ENCODE measurements at places on chromosomes 3 and 15.

DNA sequence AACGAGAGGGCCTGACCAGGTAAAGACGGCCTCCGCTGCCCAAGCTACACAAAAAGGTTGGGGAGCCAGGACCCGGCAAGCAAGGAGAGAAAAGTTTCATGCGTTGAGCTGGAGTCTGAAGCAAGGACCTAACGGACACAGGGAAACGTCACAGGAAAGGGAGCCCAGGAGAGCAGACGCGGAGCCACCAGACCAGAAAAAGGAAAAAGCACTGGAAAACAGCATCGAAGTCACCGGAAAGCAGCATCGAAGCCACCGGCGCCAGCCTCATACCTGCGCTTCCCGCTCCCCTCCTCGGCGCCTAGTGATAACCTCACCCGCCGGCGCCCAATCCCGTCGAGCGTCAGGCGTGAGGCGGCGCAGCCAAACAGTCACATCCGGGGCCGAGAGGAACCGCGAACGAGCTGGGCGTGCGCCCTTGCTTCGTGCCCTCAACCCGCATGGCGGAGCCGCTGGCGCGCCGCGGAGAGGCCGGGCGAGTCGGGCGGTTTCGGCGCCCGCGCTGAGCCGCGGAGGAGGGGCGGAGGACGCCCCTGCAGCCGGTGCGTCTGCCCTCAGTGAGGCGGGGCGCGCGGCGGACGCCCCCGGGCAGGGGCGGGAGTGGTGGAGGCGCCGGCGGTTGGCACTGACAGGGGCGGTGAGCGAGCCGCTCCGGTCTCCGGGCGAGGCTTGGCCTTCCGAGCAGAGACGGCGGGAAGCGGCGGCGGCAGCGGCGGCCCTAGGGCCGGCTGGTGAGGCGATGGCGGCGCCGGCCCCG is at the start of the genes FBXO45 and WDR53:
TSS of gene FBXO45 (plus strand) at position 415 of the 757 bp plus-strand sequence. CDS start at position 740, 325 bp downstream.
TSS of gene WDR53 (minus strand) at position 309 of the 757 bp plus-strand sequence. CDS start 7,079 bp downstream, outside the sequence.
- peak; percentile 97 for DNase-seq

- DNase-seq: no peak
Observed at GRCh38 chr3:136667081-136667480, 85.1 kb downstream of the STAG1 start.

DNA sequence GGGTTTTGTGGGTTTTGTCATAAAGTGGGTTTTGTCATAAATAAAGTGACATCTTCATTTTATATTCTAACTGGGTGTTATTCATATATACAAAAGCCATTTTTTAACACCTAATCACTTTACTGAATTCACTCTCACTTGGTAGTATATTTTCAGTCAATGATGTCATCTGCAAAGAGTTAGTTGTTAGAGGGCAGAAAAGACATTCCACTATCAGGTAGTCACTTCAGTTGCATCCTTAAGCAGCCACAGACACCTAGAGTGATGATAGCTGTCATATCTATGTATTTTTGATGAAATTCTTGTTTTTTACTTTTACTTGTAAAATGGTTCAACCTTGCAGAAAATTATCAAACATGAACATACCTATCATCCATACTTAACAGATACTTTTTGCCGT is 89.0 kb downstream of the DHX36 start:
- DNase-seq: no peak

DNA sequence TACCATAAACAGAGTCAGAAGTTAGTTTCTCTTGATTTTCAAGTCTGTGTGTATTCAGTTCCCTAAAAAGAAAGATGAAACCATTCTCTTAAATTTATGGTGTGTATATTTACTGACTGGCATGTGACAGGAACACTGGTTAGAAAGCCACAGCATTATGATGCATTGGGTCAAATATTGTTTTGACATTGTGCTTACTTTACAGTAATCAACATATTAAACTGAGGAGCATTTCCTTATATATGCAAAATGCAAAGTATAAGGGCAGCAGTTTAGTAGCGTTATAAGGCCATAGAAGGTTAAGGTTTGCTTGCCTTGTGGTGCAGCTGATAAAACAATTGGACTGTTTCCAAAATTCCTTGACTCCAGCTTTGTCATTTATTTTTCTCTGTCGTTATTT is 72.9 kb downstream of the EPHA3 start:
- no peak for DNase-seq

DNA sequence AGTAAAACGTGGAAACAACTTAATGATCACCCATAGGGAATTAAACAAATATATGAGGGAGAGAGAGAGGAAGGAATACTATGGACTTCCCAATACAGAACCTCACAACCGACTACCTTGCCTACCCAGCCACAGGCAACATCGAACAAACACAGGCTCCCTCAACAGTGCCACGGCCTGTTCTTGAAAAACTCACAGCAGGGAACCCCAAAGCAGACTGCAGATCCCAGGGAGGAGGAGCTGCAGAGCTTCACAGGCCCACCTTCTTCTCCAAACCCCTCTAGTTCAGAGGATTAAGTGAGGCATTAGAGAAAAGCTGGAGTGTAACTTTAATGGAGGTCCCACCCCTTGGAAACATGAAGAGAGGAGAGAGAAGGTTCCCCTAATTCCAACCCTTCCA is 110.2 kb downstream of the ST8SIA2 start:
- DNase-seq: no peak

- peak; percentile 34 for DNase-seq
Observed at GRCh38 chr15:93341164-93341563, 252.2 kb upstream of the RGMA start.

All from SK-N-SH (cell line).